ENCODE measurements at places on chromosomes 12 and 14.

GRCh38 chr14:53925201-53925766 is 31.3 kb downstream of the BMP4 start:
- DNase-seq, result no peak

DNA sequence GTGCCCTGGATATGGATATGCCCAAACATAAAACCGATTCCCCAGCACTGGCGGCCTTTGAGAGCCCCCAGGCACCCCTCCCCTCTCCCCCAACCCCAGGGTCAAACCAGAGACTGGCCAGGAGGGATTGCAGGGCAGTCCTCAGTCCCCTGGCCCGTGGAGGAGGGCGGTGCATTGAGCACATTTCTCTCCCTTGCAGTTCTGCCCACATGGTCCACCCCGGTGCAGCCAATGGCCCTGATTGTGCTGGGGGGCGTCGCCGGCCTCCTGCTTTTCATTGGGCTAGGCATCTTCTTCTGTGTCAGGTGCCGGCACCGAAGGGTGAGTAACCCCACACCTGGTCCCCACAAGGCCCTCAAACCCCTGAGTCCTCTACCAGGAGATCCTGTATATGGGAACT is 3.4 kb upstream of the GPR162 start:
- no peak for DNase-seq

DNA sequence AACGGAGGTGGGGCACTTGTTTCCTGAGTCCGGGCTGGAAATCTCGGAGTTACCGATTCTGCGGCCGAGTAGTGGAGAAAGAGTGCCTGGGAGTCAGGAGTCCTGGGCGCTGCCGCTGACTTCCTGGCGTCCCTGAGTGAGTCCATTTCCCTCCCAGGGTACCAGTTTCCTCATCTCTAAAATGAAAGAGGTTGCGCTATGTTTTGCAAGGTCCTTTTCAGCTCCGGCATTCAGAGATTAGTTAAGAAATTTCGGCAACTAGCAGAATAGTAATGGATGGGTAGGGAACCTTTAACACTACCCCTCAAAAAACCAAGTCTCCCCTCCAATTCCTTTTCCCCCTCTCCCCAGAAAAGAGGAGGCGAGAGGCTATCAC is 724 bp downstream of the BLOC1S1 start:
- DNase-seq, result no peak

- DNase-seq, result no peak
These were observed 40.1 kb downstream of the CACNA1C start for GRCh38 chr12:2092890-2093289.

- peak; percentile 41 for DNase-seq
These were observed 42.7 kb upstream of the DCN start for GRCh38 chr12:91225316-91225715.

DNA sequence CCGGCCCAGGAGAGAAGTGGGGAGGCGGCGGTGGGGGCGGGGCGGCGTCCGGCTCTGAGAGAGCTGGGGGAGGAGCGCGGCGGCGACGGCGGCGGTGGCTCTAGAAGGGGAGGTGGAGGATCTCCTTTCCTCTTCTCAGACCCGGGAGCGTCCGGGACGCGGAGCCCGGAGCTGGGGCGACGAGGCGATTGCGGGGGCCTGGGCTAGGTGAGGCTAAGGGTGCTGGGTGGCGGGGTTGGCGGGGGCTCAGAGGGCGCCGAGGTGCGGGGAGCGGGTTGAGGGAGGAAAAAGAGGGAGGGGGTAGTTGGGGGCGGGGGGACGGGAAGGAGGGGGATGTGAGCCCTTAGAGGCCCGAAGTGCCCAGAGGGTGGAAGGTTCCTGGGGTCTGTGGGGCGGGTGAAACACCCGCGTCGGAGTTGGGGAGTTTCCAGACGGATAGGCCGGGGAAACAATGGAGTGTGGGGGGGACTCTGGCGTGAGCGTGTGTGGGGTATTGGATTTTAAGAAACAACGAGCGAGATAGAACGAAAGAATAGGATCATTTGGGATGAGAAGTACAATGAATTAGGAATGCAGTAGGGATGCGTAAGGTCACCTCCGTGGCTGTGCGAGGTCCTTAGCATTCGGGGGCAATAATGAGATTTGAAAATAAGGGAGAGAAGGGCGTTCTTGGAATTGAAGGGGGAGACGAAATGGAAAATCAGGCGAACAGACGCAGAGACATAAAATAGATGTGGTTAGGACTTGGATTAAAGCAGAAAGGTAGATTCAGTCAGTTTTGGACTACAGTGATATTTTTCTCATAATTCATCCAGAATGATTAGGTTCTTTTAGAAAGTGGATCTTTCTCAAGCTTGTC is at the start of gene SPATS2:
Gene SPATS2 (plus strand): TSS at position 82 of the 859 bp plus-strand sequence. CDS start 93,551 bp downstream, outside the sequence.
- peak; percentile 82 for DNase-seq

- DNase-seq, result peak; percentile 53
These were observed 499 bp downstream of the DGLUCY start for GRCh38 chr14:91114079-91115065.

- no peak for DNase-seq
These were observed 102.0 kb downstream of the PIK3C2G start for GRCh38 chr12:18363321-18363720.
